ENCODE measurements at places on chromosomes 2 and 18. TPM values are rescaled to one million over a fixed set of nuclear protein-coding genes. Genes with fewer than 3 reads are reported as not detected.

MOGAT1 gene
- not detected for total RNA-seq

COPS9 gene
- total RNA-seq = 30.6 TPM

UPP2 gene
- not detected for total RNA-seq

PTGR3 gene
- 9.4 TPM for total RNA-seq
